Breast epithelium (tissue), 4 donors: ENCODE measurements at places on chromosomes 3 and 15. TPM values are rescaled to one million over a fixed set of nuclear protein-coding genes. Genes with fewer than 3 reads are reported as not detected.

PDZRN3 gene
- total RNA-seq: 37.6 TPM

INSYN1 gene
- 1.9 TPM for total RNA-seq

SLC12A1 gene
- total RNA-seq: under 0.01 TPM

CCR2 gene
- total RNA-seq: 1.3 TPM

PRICKLE2 gene
- total RNA-seq: 35.1 TPM

MORC1 gene
- total RNA-seq: not detected

GOLGA8J gene
- total RNA-seq: 0.44 TPM

FMN1 gene
- total RNA-seq: 56.8 TPM

CLDN1 gene
- 2.9 TPM for total RNA-seq

CTXN2 gene
- total RNA-seq: not detected

GTF2A2 gene
- total RNA-seq: 20.3 TPM

CCR9 gene
- not detected for total RNA-seq

COX17 gene
- total RNA-seq: 42.6 TPM

TTLL13 gene
- total RNA-seq: not detected

CCDC32 gene
- 36.4 TPM for total RNA-seq

SLC51B gene
- total RNA-seq: not detected

GLT8D1 gene
- 44.5 TPM for total RNA-seq

PLA2G4E gene
- not detected for total RNA-seq

TRPM1 gene
- total RNA-seq: not detected

CCDC80 gene
- 42.0 TPM for total RNA-seq

SLC22A14 gene
- total RNA-seq: not detected

FILIP1L gene
- total RNA-seq: 19.8 TPM

QARS1 gene
- total RNA-seq: 233 TPM

YEATS2 gene
- 26.6 TPM for total RNA-seq
